ENCODE measurements at places on chromosomes 13 and 19.

GRCh38 chr13:20461860-20462532, 63.7 kb downstream of the CRYL1 start:
- DNase-seq: no peak

DNA sequence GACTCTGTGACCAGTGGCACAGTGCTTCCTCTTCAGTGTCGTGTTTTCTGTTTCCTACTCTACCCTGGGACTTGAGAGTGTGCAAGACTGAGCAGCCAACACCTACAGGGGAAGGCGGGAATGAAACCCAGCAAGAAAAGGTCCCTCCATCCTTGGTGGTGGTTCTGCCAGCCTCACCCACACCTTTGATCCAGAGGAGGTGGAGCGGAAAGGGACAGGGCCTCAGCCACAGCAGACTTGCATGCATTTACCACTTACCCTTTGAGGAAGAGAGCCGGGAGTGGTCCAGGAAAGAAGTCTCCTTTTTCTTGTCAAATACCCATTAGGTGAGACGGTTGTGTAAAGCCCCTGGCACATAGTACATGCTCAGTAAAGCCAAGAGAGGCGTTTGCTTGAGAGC, 164.8 kb upstream of the ZNF536 start:
- DNase-seq: no peak

DNA sequence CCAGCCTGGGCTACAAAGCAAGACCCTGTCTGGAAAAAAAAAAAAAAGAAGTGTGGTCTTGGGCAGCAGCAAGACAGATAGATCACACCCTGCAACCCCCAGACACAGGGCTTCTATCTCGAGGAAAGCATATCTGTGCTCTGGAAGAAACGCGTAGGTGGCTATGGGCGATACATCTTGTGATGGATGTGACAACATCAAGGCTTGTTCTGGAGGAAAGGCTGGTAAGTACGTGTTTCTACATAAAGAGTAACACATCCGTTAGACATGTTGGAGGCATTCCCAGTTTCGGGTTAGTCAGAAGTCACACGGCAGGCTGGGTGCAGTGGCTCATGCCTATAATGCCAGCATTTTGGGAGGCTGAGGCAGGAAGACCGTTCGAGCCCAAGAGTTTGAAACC, 6.6 kb upstream of the DHDH start:
- DNase-seq: no peak

DNA sequence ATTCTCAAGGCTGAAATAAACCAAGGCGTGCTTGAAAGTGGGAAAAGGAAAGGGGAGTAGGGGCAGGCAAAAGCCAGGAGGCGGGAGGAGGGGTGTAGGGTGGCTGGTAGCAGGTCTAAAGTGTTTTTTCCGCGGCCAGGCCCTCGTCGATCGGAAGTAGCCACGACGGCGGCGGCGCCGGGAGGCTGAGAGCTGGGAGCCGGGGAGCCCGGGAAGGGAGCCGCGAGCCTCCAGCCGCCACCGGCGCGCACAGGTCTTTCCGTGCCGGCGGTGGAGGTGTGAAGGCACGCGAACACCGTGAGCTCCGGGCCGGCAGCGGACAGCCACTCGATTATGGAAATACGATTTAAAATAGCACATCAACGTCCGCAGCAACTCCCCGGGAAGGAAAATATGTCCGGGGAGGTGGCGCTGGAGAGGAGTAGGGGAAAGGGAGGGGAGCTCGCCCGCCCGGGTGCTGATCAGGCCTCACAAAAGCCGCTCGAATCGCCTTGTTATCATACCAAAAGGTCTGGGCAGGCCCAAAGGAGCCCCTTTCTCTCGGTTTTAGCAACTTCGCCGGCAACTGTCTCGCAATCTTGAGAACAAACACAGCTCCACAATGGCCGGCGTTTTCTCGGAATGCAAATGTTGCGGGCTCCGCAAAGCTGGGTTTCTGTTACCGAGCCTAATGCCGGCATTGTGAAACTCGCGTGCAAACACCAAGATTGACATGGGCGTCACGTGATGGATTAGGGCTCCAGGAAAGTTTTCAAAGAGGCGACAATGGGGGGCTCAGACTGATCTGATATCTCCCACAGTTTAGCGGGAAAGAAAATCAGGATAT, 2.9 kb upstream of the PCDH8 start:
- DNase-seq: peak; percentile 29

- no peak for DNase-seq
These were observed 4.7 kb upstream of the DHX34 start for GRCh38 chr19:47344425-47344824.

DNA sequence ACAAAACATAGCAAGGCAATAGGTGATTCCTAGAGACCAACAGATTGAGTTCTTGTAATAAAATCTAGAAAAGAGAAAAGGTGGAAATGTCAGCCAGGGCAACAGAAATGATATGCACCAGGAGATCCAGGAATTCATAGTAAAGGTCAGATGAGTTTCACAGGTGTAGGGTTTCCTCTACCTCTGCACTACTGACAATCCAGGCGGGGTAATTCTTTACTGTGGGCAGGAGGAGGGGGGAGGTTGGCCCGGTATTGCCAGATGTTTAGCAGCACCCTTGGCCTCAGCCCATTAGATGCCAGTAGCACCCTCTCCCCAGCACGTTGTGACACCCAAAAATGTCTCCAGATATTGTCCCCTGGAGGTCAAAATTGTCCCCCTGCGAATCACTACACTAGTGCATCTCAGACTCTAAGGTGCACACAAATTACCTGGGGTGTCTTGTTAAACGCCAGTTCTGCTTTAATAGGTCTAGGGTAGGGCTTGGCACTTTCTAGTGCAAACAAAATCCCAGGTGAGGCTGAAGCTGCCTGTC, 3.5 kb upstream of the UBAC2 start:
- no peak for DNase-seq

DNA sequence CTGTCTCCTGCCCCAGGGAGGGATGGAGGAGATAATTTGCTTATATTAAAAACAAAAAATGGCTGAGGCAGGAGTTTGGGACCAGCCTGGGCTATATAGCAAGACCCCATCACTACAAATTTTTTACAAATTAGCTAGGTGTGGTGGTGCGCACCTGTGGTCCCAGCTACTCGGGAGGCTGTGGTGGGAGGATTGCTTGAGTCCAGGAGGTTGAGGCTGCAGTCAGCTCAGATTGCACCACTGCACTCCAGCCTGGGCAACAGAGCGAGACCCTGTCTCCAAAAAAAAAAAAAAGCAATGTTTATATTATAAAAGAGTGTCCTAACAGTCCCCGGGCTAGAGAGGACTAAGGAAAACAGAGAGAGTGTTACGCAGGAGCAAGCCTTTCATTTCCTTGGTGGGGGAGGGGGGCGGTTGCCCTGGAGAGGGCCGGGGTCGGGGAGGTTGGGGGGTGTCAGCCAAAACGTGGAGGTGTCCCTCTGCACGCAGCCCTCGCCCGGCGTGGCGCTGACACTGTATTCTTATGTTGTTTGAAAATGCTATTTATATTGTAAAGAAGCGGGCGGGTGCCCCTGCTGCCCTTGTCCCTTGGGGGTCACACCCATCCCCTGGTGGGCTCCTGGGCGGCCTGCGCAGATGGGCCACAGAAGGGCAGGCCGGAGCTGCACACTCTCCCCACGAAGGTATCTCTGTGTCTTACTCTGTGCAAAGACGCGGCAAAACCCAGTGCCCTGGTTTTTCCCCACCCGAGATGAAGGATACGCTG, 184.0 kb downstream of the KDM4B start:
- no peak for DNase-seq

GRCh38 chr19:24071078-24071477, 15.9 kb upstream of the ZNF254 start:
- no peak for DNase-seq

Data from left renal cortex interstitium (tissue), 4 donors.